ENCODE measurements at places on chromosomes 13 and 19. TPM values are rescaled to one million over a fixed set of nuclear protein-coding genes. Genes with fewer than 3 reads are reported as not detected.

DNA sequence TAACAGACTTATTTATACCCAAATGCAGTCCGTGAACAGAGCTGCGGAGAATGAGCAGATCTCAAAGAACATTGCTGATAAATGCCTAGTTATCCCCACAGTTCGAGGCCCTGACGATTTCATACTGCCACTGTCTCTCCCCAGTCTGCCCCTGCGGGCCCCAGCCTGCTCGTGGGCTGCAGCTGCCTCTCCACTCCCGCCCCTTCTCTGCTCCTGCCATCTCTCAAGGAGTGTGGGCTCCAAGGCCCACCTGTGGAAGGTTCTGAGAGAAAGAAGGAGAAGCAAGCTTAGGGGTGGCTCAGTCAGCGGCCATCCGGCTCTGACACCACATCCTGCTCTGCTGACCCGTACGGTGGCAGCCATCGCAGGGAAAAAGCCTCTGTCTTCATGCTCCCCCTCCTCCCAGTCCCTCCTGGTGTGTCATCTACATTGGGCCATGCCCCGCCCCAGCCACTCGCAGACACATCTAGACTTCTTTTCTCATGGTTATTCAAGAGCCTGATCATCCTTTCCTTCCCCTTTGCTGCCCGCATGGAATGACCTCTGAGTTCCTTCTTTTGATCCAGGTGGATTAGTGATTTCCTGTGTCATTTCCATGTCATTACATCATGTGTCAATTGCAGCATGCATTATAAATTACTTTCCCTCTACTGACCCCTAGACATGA lies 52.0 kb downstream of the EPS15L1 start:
- no peak overlapping the region for H3K4me3 ChIP-seq
- DNase-seq = no peak
- peaks cover 94% of the 10 kb centered on the region for H3K36me3 ChIP-seq

DNA sequence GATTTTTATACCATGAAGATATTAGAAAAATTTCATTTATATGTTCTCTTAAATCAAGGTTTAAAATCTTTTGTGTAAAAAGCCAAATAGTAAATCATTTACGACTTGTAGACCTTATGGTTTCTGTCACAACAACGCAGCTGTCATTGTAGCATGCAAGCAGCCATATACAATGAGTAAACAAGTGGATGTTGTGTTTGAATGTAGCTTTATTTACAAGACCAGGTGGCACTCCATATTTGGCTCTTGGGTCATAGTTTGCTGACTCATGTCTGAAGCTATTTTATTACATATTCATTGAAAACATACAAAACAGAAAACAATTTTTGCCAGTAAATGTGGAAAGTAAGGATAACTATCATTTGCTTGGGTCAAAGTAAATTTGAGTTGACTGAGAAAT lies 930.8 kb downstream of the SLITRK5 start:
- no peak overlapping the region for H3K4me3 ChIP-seq
- no peak for DNase-seq
- H3K27me3 ChIP-seq = no peaks in the 10 kb centered on the region
- H3K27ac ChIP-seq = no peak overlapping the region
- no peaks in the 10 kb centered on the region for H3K4me1 ChIP-seq

DNA sequence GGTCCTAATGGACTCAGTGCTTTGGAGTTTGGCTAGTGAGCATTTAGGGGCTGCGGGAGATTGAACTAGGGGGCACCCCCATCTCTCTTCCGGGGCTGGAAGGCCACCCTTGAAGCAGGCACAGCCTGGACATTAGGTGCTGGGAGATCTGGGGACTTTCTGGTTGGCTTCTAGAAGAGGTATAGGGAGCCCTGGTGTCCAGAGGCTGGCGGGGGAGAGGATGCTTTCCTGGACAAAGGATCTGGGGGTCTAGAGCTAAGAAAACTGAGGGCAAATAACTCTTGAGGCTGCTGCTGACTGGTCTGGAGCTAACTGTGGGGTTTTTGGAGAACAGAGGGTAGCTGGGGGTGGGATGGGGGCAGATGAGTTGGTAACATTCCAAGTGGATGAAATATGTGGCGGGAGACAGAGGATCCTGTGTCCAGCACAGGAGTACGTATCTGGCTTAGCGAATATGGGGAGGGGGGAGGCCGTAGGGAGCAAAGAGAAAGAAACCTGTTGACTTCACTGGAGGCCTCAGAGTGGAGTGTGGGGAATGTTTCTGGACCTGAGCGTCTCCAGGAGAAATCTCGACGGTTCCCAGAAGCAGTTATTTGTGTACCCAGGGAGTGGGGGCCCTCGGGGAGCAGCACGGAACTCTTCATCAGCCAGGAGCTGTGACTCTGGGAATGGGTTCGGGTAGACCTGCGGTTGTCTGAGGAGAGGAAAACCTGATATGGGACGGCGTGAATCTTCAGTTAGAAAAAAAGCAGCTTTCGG lies 1.4 kb downstream of the HNRNPUL1 start:
- peaks cover 34% of the 10 kb centered on the region for H3K4me1 ChIP-seq
- peak overlapping the region; percentile 95 for H3K4me3 ChIP-seq
- H3K27ac ChIP-seq = peak overlapping the region; percentile 99
- DNase-seq = peak; percentile 38

DNA sequence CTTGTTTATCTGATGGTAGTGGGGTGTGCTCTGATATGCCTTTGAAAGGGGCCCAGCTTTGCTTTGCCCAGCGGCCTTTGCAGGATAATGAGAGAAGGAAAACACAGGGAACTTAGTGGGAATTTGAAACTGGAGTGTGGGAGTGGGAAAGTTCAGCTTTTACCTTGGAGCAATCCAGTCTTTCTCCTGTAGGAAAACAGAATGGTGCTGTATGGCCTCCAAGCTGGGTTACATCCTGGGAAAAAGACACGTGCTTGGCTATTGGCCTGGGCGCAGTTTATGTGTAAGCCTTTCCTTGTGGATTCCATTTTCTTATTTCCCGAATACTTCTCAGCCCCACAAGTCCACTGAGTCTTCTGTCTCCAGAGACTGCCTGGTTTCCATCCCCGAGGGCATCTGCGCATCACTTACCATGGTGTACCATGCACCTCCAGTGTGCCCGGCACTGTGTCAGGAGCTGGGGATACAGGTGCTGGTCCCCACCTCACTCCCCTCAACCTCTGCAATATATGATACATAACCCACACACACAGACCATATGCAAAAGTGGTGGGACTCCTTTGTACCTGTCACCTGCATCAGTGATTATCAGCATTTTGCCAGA lies 31.5 kb downstream of the ACTN4 start:
- peaks cover 21% of the 10 kb centered on the region for H3K36me3 ChIP-seq
- no peak overlapping the region for H3K27ac ChIP-seq
- peaks cover 52% of the 10 kb centered on the region for H3K4me1 ChIP-seq

- H3K27ac ChIP-seq = no peak overlapping the region
- no peaks in the 10 kb centered on the region for H3K4me1 ChIP-seq
Measured at GRCh38 chr13:18954254-18954653, 227.4 kb downstream of the TUBA3C start.

The FAM216B gene
- 0.09 TPM for total RNA-seq

The GRIN3B gene
- total RNA-seq = not detected

The FPR3 gene
- 0.22 TPM for total RNA-seq

The SOX1 gene
- total RNA-seq = 0.04 TPM
